Anterior cingulate cortex (tissue), 58 donors: ENCODE measurements at places on chromosomes 6 and 20.

- no peak for DNase-seq
Observed at GRCh38 chr6:41353333-41353732, 17.9 kb downstream of the NCR2 start.

- DNase-seq, result no peak
Observed at GRCh38 chr6:89555031-89555430, 83.5 kb downstream of the LYRM2 start.

DNA sequence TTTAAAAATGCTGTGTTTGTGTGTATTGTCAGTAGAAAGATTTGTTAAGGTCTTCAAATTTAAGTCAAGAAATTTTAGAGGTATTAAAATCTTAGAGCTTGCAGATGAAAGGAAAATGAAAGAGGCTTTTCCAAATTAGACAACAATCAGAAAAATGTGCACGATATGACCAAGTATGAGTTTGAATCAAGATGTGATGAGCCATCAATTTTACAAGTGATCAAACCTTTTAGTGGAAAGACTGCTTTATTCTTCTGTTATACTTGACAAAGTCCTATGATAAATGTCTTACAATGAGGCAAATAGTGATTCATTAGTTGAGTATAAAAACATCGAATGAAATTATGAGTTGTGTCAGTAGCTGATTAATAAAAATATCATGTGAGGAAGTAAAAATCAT lies 19.6 kb upstream of the CST1 start:
- no peak for DNase-seq

GRCh38 chr20:33693289-33693688 lies 7.1 kb upstream of the E2F1 start:
- no peak for DNase-seq
